GM18507 (cell line): ENCODE measurements at places on chromosomes 16 and 17.

DNA sequence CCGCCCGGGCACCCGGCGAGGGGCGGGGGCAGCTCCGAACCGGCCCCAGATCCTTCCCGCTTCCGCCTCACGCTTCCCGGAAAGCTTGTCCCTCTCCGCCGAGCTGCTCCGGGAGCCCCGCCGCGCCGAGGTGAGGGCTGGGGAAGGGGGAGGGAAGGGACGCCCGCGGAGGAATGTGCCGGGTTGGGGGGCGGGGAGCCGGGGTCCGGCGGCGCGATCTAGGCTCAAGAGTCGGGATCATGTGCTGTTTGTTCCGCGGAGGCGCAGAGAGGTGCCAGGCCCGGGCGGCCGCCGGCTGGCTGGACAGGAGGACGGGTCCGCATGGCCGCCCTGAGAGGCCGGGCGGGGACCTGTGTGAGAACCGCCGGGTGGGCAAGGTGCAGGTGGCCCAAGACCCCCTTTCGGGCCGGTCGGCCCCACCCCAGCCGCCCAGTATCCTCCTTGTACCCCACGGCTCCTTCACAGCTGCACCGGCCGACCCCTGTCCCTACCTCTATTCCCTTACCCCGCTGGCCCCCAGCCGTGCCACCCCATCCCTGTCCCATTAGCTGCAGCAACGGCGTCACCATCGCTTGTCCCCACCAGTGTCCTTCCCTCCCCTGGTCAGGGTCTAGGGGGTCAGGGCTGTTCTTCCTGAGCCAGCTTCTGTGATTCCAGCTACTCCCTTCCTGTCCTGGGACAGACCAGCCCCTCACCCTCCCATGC, 429 bp downstream of the KIF1C start:
- DNase-seq: no peak

GRCh38 chr17:55072898-55073297, 104.3 kb downstream of the STXBP4 start:
- DNase-seq: no peak

DNA sequence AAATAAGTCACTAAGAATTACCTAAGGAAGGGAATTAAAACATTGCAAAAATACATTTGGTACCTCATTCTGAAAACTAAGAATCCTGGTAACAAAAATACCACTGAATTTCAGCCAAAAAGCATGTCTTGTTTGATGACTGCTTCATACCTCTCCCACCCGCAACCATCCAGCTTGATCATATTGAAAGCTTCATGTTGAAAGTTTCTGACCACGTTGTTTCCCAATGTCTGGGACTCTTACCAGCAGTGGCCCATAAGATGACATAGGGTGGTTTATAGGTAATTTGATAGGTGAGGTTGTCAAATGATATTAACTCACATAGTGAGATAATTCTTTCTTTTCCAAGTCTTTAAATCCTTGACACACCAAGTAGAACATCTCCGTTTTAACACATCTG, 139.3 kb downstream of the CDH11 start:
- no peak for DNase-seq

GRCh38 chr16:4359914-4360313, 8.8 kb upstream of the PAM16 start:
- no peak for DNase-seq

DNA sequence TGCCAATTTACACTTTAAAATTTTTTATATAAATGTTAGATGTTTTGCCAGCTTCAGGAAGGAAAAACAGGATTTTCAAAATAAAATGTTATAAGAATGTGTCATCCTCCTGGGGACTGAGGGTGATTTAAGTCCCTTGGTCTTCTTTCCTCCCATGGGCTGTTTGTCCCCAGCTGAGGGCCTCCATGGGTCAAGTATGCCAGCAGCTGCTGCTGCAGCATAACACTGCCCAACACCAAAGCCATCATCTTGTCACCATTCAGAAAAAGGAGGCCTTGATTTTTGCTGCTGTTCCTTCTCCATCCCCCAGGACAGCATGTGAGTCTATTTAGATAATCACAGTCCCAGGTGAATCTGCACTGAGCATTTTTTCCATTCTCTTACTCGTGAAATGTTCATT, 188.5 kb downstream of the LGALS9B start:
- DNase-seq: no peak

GRCh38 chr17:58276423-58276822, 4.3 kb downstream of the MPO start:
- no peak for DNase-seq

GRCh38 chr16:84354306-84354705, 14.0 kb upstream of the ATP2C2 start:
- no peak for DNase-seq
